ENCODE measurements at places on chromosomes 16 and 17. TPM values are rescaled to one million over a fixed set of nuclear protein-coding genes. Genes with fewer than 3 reads are reported as not detected.

Gene XYLT1
- total RNA-seq = 0.33 TPM

Gene SCRN2
- 25.1 TPM for total RNA-seq

Gene QRICH2
- 4.7 TPM for total RNA-seq

Gene MYH1
- not detected for total RNA-seq

Gene RAB26
- total RNA-seq = 0.13 TPM

Gene JPH3
- total RNA-seq = 0.13 TPM
